KG1 (cell line): ENCODE measurements at places on chromosomes 2 and 18.

DNA sequence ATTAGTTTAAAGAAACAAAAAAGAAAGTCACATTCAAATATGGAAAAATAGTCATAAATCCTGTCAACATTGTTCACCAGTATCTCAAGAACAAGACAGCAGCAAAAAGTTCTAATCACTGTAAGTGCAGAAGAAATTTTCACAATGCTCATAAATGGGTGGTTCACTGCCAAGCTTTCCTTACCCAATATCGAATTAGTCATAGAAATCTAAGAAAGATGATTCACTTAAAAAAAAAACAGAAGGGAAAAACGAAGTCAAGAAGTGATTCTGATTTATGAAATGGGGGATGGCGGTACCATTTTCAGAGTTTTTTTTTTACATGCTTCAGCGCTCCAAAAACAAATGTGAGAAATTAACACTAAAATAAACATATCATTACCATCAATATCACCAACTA lies 156.7 kb downstream of the EXOC6B start:
- no peak for DNase-seq

GRCh38 chr2:120241684-120242083 lies 11.0 kb upstream of the RALB start:
- DNase-seq, result no peak

- no peak for DNase-seq
Measured at GRCh38 chr2:101803128-101803527, 105.6 kb downstream of the MAP4K4 start.

DNA sequence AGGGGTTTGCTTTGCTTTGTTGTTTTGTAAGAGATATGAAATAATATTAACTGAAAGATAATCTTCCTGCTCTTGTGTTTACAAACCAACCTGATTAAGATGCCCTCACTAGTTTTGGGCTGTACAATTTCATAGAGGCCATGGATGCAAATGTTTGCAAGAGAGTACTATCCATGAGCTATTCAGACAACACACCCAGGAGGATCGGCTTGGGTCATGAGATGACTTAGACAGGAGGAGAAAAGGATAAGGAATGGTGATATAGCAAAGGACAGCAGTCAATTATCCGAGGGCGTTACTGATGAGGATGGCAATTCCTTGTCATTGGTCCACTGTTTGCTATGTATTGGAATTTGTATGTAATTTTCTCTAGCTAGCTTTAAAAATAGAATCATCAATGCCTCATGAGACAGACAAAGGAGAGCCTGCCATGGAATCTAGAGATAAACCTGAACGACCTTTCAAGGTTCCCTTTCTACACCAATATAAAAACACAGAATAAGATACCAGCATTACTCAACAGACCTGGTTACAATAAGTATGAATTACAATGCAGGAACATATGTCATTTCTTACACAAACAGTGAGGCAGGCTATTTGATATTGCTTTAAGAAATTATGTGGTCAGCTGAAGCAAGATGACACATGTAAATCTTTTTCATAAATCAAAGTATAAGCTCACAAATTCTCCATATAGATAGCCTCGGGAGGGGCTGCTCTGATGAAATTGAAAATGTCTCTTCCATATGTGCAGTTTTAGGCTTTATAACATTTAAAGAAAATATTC lies 54.4 kb upstream of the SOS1 start:
- no peak for DNase-seq

DNA sequence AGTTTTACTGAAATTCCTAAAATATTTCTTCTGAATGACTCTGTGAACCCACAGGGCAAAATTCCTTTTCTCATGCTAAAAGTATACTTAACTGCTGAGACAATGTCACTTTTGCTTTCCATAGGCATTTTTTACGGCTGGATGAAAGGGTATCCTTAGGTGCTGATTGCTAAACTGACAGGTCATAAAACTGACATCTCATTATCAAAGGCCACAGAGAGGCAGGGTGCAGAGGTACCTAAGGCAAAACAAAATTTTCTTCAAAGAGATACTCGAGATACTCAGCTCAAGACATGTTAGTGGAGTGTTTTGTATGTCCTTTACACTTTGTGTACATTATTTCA lies 62.0 kb upstream of the WDR75 start:
- DNase-seq, result no peak

DNA sequence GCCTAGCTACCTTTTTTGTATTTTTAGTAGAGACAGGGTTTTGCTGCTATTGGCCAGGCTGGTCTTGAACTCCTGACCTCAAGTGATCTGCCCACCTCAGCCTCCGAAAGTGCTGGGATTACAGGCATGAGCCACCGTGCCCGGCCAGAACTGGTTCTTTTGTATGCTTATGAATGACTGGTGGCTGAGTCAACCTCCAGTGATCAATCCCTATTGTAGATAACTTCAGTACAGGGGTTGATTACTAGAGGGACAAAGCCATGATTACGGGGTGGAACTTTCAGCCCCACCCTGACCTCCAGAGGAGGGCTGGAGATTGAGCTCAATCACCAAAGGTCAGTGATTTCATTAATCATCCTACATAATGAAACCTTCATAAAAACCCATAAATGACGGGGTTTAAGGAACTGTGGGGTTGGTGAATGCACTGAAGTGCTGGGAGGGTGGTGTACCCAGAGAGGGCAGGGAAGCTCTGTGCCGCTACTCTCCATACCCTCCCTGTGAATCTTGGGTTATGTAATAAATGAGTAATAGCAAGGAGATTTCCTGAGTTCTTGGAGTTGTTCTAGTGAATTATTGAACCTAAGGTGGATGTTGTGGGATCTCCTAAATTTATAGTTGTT lies 281.8 kb upstream of the CXCR4 start:
- DNase-seq, result no peak

DNA sequence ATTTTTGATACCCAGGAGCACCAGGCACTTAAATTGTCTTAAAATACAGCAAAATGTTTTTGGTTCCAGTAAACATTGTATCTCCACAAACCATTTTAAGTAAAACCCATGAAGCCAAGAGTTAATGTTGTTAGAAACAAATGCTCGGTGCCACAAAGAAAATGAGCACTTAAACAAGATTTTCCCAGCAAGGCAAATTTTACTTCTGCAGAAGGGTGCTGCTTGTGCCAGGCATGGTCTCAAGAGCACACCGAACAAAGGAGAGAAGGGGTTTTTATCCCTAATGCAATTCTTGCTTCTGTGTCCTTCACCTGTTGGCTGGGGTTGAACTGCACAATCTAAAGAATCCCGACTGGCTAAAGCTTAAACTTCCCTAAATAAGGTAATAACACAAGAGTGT lies 286.7 kb downstream of the ADCYAP1 start:
- DNase-seq, result no peak

DNA sequence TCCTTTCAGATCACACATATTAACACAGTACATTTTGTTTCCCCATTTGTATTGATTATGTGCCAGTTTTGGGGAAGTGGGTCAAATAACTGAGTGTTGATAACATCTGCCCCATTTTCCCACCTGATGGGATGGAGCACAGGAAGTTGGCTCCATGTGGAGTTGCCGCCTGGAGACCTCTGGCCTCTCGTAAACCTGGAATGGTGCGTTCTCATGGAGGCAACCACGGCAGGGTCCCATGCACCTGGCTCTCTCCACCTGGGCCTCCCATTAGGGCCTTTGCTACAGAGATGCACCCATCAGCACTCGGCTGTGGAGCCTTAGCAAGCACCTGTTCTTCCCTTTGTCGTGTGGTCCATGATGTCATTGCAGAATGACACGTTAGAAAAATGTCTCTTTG lies 130.6 kb downstream of the MBP start:
- DNase-seq, result no peak

DNA sequence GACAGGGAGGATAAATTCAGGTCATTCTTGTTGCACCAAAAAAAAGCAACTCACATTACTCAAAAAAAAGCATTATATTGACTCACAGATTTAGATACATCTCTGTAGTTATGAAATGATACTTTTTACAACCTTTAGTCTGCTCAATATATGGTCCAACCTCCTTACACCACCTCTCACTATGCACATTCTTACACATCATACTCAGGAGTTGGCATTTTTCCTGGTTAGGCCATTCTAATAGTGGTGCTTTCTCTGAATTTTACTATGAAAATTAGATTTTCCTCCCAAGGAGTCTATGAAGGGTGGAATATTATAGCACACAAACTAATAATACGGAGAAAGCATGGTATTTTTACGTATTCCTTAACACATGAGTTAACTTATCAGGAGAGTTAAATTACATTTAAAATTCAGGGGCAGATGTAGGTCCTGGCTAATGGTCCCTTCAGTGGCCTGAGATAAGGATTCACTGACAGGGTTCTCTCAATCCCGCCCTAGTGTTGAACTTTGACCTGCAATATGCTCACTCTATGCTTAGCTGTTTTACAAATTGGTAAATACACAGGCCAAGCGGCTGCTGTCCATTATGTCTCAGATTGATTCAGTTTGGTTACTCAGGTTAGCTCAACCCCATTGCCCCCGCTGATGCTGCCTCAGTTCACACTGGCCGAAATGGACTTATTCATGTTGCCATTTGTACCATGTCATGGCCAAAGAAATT lies 153.6 kb downstream of the NCKAP5 start:
- DNase-seq, result no peak

- no peak for DNase-seq
Measured at GRCh38 chr2:196172951-196173350, 1.6 kb upstream of the STK17B start.
